ENCODE measurements at places on chromosomes 6 and 20.

- DNase-seq: no peak
Observed at GRCh38 chr20:60950974-60951373, 301.1 kb upstream of the CDH4 start.

DNA sequence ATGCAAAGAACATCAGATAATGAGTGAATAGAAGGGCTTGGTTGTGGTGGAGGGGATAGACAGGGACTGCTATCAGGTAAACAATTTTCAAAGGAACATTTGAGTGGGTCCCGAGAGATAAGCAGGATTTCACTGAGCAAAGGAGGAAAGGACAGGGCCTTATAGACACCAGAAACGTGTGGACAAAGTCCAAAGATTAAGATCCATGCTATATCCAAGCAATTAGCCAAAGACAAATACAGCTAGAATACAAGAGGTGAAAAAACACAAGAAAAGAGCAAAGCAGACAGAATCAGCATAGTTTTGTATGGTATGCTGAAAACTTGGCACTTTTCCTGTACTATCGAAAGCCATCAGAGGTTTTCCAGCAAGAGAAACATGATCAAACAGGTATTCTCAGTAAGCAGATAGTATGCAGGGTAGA lies 59.8 kb downstream of the CDK19 start:
- DNase-seq: no peak

- no peak for DNase-seq
Observed at GRCh38 chr20:46900826-46901225, 6.2 kb downstream of the EYA2 start.

GRCh38 chr20:62835931-62836861 lies 19.3 kb downstream of the COL9A3 start:
- no peak for DNase-seq

DNA sequence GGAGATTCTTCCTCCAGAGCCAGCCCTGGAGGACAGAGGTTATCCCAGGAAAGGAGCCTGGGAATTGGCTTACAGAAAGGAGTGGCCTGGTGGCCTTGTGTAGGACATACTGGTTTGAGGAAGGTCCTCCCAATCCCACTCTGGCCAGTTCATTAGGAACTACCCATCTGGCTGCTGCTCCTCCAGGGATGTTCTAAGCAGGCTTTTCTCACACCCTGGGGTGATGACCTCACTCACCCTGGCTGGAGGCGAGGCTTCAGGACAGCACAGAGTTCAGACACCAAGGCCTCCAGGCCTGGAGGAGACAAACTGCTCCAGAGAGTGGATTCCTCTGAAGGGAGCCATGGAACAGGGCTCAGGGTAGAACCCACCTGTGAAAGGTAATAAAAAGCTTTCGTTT lies 8.9 kb downstream of the GNMT start:
- no peak for DNase-seq

- DNase-seq: no peak
Observed at GRCh38 chr6:23526526-23526925, 599.5 kb upstream of the NRSN1 start.

DNA sequence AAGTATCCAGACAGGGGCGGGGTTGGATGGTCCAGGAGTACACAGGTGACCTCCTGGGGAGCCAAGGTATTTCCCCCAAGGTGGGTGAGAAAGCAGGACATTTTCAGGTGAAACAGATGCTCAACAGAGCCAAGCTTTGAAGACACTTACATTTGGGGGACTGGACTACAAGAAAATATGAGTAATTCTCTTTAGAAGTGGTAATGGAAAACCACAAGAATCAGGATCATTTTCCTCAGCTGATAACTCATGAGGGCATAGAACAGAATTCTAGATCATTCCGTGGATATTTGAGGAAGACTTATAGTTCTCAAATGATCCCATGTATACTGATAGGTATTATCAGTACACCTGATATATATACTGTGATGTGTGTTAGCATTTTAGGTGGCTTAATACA lies 89.9 kb downstream of the UST start:
- no peak for DNase-seq

DNA sequence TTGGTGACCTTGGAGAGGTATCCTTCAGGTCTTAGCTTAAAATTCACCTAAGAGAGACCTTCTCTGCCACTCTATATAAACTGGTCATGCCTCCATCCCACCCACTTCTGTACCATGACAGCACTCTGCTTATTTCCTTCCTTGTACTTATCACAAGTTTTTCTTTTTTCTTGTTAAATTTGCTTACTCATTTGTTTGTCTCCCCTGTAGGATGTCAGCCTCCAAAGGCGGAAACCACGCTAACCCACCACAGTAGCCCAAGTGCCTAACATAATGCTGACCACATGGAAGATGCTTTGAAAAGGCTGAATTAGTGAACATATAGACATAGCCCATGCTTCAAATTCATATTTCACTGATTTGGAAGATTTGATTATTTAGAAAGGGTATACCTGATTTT lies 5.4 kb downstream of the BMP6 start:
- DNase-seq: no peak
